Left forelimb (tissue), 1 donor: ENCODE measurements at places on chromosomes 6 and 20.

DNA sequence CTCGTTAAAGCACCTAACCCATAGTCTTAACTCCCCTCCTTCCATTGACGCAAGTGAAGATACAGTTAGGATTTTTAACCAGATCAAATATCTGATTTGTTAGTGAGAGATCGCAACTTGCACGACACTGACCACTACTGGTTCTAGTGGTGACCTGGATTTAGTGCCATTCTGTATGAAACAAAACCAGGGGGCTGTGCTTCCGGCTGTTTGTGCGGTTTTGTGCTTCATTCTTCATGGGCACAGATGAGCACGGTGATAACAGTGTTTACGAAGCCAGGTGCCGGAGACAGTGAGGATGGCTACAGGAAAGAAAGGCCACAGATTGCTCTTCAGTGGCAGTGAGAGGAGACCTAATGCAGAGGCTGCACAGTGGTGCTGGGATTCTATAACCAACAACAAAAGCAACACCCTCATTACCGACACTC is 75.5 kb downstream of the NOL4L start:
- no peak for DNase-seq

DNA sequence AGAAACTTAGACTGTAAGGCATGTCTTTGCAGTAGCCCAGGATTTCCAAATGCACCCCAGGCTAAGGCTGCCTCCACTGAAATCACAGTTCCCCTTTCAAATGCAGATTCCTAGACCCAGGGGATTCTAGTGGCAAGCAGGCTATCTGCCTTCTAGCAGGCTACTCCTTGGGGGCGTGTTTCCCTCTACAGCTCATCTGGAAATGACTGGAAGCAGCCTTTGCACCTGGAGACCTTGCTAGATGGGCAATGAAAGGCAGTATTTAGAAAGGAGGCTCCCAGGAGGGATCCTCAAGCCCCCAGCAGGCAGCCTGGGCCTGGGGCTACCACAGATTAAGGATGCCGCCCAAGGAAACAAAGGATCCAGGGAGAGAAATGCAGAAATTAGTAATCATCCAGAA is 26.0 kb upstream of the SYNDIG1 start:
- peak; percentile 30 for DNase-seq

GRCh38 chr6:141211845-141212244 is 920.9 kb upstream of the GJE1 start:
- DNase-seq: no peak

GRCh38 chr20:52847029-52847660 is 125.0 kb upstream of the TSHZ2 start:
- DNase-seq: no peak

DNA sequence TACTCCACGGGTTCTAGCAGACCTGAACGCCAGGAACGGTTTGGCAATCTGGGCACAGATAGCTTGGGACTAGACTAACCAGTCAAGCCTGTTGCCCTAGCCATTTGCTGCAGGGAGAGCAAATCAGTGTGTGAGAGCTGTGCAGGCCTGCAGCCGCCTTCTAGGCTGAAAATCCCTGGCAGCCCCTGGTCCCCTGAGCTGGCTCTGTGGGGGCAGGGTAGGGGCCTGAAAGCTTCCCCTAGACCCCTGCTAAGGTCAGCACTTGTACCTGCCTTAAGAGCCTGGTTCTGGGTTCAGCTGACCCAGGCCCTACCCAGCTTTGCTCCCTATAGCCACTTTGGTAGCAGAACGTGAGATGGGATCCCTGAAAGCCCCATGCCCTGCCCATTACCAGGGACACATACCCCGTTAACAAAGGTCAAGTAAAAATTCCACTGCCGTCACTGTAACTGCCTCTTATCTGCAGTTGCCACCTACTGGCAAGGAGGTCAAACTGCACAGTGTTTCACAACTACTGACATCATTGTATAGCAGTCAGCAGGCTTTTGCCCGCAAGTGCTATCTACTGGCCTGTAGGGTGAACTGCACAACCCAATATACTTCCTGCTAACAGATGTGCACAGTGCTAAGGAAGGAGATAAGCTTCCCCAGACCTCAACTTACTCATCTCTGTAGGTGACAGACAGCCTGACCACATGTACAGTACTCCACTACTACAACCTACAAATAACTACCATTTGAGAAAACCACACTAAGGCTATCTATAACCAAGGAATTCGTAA is 95.1 kb upstream of the OLIG3 start:
- DNase-seq: no peak

- no peak for DNase-seq
Observed at GRCh38 chr20:4681401-4681800, 40.3 kb upstream of the PRND start.

DNA sequence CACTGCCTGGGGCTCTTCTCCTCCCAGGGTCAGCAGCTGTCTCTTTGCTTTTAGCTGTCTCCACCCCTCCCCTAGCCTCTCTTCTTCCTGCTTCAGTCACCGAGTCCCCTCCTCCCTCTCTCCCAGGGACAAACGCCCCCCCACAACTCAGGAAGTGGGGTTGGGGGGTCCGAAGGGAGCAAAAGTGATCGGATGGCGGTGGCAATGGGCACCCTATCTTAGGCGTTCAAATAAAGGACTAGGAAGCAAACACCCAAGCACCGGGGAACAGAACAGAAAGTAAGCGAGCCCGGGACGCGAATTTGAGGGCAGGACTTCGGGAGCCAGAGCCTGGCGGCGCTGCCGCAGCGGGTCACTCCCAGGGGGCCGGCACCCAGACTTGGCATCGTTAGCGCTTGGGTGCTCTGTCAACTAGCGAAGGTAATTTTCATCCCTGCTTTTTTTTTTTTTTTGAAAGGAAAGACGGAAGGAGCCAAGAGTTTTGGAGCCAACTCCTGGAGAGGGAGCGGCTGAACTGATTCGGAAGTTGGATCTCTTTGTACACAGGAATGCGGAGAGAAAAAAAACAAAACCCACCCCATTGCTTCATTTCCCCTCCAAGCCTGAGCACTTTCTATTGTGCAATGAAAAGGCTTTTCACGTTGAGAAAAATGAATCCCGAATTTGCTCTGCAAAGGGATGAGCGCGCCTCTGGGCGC is 815 bp upstream of the ITPR3 start:
- no peak for DNase-seq

DNA sequence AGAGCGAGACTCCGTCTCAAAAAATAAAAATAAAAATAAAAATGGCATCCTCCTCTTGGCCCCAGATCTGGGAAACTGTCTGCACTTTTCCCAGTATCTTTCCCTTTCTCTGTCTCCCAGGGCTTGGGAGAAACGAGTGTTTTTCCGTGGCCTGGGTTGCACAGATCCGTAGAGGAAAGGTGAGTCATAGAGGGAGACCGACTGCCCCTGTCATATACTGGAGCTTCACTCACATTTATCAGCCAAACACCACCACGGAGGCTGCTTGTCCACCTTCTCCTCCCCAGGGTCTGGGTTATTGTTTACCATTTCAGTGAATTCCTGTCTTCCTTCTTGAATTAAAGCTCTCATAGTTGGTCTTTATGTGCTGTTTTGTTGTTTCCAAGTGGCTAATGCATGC is 31.9 kb upstream of the EIF2S2 start:
- no peak for DNase-seq

- DNase-seq: no peak
Observed at GRCh38 chr6:11613858-11614257, 76.3 kb downstream of the TMEM170B start.

GRCh38 chr6:79993911-79994309 is 10.5 kb upstream of the TTK start:
- no peak for DNase-seq

GRCh38 chr20:17795501-17796071 is 95.8 kb downstream of the BANF2 start:
- DNase-seq: no peak

GRCh38 chr20:1465470-1466210 is 1.0 kb downstream of the NSFL1C start:
- no peak for DNase-seq

- no peak for DNase-seq
Observed at GRCh38 chr20:13131688-13132087, 89.4 kb upstream of the ISM1 start.

DNA sequence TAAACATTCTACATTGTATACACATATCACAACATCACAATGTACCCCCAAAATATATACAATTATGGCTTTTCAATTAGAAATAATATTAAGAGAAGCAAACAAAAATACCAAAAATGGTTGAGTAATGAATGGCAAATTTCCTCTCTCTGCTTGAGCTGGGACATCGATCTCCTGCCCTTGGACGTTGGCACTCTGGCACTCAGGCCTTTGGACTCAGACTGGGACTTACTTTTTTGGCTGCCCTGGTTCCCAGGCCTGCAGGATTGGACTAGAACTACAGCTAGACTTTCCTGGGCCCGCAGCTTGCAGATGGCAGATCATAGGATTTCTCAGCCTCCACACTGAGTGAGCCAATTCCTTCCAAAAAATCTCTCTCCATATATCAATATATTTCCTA is 52.9 kb upstream of the KCNK16 start:
- DNase-seq: no peak

GRCh38 chr20:37711994-37712964 is 18.4 kb downstream of the CTNNBL1 start:
- DNase-seq: no peak

DNA sequence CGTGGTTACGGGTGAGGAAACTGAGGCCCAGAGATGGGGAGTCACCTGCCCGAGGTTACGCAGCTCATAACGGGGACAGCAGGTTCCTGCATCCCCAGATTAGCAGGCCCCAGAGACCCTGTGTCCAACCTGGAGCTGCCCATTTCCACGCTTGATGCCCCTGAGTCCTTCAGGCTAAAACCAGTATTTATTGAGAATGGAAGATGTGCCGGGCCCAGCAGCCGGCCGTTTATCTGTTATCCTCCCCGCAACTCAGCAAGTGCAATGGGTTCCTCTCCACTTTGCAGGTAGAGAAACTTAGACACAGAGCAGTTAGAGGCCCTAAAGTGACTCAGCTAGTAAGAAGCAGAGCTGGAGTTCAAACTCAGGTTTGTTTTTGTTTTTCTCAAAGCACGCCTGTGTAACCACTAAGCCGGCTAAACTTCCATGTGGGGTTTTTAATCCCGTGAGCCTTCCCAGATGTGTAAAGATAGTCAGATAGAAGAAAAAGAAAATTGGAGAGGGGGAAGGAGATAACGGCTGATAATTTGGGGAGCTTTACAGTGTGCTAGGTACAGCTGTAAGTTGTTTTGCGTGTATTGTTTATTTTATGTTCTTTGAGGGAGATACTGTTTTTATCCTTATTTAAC is 775 bp downstream of the PFDN4 start:
- DNase-seq: no peak

GRCh38 chr6:3862038-3862437 is 12.9 kb downstream of the FAM50B start:
- no peak for DNase-seq

DNA sequence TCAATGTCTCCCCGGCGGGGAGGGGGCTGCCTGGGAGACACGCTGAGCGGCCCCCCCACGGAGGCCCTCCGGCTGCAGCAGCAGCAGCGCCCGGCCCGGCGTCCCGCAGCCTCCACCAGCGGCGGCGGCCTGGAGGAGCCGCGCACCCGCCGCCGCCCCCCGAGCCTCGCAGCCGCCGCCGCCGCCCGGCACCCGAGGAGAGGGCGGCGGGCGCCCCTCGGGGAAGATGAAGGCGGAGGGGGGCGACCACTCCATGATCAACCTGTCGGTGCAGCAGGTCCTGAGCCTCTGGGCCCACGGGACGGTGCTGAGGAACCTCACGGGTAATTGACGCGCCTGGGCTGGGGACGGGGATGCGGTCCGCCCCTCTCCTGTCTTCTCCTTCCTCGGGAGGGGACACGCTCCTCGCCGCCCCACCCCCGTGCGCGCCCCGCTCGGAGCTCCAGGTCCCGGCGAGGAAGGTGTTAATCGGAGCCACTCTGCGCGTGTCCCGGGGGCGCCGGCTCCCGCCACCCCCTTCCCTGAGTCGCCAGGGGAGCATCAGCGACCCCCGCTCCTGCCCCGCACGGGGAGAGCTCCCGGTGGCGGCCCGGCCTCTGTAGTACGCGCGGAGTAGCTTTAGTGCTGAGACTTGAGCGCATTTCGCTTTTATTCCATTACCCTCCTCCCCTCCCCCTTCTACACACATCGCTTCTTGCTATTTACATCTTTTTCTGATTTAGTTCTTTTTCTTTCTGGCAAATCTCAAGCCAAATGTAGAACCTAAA is 686 bp downstream of the TMEM170B start:
- peak; percentile 67 for DNase-seq

DNA sequence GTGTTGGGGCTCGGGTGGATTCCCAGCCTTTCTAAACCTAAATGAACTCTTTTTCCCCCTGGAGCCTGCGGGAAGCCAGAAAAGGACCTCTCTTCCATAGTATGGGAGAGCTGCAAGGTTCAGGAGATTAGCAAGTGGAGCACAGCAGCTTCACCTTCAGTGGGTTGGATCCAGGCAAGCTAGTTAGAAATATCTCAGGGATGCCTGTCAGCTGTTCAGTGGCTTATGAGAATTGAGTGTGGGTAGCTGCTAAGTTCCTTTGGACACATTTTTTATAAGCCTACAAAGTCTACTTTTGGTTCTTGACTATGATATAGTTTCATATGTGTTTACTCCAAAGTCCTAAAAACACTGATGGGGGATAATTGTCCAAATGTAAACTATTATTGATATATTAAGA is 642.1 kb downstream of the EPM2A start:
- no peak for DNase-seq

DNA sequence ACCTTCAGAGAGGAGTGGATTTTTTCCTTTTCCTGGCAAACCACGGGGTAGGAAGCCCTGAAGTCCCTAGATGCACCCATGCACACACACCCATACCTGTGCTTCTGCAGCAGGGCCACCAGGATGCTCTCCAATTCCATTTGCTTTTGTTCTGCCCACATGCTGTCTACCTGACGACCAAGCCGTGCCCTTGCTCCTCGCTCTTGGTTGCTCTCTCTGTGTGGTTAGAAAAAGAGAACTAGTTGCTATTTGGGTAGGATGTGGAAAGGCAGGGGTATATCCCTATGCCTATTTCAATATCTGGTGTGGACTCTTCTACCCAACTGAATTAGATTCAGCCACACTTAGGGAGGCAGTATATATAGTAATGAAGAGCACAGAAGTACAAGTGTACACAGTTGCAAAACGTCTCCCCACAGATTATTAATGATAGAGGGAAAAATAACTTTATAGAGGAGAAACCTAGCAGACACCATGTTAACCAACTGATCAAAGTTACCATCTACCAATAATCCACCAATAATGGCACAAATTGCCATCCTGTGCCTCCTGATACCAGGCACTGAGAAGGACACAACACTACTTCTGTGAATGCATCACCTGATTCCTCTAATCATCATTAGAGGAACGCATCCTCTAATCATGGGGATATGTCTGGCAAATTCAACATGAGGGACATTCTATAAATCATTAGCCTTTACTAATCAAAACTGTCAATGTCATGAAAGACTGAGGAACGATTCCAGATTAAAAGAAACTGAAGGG is 7.3 kb downstream of the GHRH start:
- no peak for DNase-seq
